ENCODE measurements at places on chromosomes 2 and 18.

DNA sequence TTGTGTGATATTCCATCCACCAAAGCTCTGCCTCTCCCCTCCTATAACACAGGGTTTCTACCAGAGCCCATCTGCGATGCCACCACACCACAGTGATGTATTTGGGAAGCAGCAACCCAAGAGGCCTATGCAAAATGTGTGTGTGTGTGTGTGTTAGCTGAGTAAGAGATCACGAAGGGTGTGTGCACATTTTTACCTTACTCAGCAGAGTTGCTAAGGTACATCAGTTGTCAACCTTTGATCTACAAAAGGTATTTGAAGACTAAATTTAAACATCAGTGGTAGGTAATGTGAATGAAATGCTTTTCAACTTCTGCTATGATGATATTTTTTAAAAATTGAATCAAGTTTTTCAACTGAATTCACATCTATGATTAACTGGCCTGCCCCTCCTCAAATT, 227.6 kb downstream of the FBXO15 start:
- no peak for DNase-seq

GRCh38 chr18:9029131-9029530, 73.4 kb upstream of the NDUFV2 start:
- DNase-seq: no peak

- DNase-seq: no peak
Observed at GRCh38 chr18:55483266-55483871, 104.6 kb downstream of the TCF4 start.

DNA sequence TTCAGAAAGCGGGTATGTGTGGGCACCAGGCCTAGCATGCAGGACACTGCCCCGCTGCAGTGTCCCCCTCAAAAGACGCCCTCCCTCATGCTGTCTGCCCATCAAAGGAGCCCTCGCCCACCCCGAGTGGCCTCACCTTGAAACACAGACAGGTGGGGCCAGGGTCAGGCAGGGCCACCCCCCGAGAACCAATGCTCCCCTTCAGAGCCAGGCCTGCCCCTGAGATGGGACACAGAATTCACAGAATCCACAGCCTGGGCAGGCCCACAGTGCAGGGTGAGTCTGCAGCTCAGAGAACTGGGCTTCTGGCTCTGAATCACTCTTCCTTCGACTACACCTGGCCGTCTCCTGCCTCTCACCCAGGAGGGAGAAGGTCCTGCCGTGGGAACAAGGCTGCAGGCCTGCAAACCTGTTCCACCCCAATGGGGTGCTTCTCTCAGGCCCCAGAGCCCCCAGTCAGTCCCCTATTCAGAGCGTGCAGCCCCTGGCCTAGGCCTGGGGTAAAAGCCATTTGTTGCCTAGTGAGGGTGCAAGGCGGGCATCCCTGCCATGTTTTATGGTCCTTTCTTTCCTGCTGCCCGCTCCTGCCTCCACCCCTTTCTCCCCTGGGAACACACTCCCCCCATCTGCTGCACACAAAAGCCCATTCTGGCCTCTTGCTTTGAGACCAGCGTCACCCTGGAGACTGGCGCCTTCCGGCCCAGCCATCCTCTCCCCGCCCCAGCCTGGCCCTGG, 11.3 kb upstream of the ARHGEF4 start:
- DNase-seq: no peak

GRCh38 chr2:27023740-27024139, 9.0 kb upstream of the TMEM214 start:
- DNase-seq: no peak

Measured in CD4-positive, alpha-beta T cell treated with Interleukin-17A for 1 hour (primary cell).